ENCODE measurements at places on chromosomes 5 and 9.
A peak's percentile ranks its signal among the peaks of the same experiment; 100 is the strongest.

GRCh38 chr5:107607671-107608345, 62.9 kb downstream of the EFNA5 start:
- DNase-seq = no peak

GRCh38 chr9:23255346-23255745, 570.7 kb downstream of the ELAVL2 start:
- DNase-seq = no peak

- DNase-seq = no peak
These were observed 441.5 kb downstream of the RASEF start for GRCh38 chr9:82621447-82621846.

- peak; percentile 28 for DNase-seq
These were observed 4.3 kb downstream of the ERAP2 start for GRCh38 chr5:96880444-96881164.

DNA sequence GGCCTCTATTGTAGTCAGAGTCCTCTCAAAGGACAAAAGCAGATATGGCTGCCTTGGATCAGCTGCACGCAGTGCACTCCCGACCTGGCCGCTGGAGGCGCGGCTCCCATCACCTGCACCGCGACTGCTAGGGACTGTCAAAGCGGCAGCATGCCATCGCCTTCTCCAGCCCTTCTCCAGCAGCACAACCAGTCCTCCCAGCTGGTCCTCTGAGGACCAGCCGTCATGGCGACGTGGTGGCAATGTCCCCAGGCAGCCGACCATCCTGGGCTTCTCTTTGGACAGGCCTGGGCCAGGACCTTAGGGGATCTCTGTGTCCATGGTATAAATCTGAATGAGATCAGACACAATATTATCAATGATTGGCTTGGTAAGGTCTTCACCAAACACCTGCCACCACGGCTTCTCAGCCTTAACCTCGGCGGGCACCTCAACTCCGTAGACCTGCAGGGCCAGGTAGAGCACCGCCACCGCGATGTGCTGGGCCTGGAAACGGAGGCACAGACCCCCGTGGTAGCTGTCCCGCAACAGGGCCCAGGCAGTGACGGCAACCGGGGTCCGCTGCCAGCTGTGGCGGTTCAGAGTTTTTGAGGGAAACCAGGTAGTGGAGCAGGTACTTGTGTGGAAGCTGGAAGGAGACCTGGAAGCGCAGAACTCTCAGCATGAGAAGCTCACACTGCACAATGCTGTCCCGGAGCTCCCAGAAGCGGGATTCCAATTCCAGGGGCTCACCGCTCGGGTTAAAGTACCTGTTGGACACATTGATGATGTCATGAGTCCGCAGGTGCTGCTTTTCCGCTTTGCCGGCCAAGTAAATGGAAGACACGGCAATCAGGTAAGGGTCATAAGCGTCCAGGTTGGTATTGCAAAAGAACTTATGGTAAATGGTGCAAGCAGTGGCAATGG, 8.5 kb downstream of the DUSP1 start:
- no peak for DNase-seq

DNA sequence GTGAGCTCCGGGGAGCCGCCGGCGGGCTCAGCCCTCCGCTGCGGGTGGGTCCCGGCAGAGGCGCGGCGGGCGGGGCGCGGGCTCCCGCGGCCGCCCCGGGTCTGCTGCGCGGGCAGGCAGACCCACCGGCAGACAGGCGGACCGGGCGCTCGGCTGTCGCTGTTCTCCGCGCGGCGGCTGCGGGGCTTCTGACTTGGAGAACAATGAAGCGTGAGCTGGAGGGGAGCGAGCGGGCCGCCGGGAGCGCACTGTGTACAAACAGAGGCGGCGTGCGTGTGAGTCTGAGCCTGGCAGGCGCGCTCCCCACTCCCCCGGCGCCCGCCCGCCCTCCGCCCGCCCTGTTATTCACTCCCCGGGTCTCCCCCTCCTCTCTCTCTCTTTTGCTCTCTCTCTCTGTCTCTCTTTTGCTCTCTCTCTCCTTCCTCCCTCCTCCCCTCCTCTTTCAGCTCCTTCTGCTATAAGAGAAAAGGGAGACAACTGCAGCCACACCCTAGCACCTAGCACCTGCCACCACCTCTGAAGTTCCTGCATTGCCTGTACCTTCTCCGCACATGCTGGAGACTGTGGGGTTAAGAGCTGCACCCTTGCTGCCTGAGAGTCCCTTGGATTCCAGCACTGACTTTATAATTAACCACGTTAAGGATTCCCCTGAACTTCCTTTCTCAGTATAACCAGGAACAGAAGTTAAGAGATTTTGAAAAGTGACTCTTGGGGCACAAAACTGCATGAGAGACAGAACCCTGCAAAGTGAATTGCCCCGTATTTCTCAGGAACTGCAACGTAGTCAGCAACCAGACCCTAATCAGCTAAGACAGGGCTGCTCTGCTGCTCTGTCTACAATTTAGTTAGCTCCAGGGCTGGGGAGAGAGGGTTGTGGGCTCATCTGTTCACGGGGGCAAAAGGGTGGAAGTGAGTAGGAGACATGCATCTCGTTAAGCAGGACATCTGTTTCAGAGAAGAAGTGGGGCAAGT, at the start of gene EDIL3:
EDIL3 (minus strand) TSS at position 277 of the 972 bp plus-strand sequence. CDS start 506 bp downstream, outside the sequence.
- DNase-seq = peak; percentile 64

- peak; percentile 76 for DNase-seq
These were observed 127.9 kb downstream of the PIK3R1 start for GRCh38 chr5:68343421-68343826.

DNA sequence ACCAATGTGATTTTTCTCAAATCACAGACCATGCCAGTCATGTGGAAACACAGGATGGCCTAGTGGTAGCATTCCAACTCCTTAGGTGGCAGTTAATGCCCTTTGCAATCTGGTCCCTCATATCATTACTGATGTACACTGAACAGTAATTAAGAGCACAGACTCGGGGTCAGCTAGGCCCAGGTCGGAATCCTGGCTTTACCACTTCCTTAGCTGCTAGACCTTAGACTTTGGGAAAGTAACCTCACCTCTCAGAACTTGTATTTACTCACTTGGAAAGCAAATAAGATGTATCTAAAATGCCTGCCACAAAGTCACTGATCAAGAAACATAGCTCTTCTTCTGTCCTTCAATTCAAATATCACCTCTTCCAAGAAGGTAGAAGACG, 112.8 kb downstream of the MAPKAP1 start:
- no peak for DNase-seq

DNA sequence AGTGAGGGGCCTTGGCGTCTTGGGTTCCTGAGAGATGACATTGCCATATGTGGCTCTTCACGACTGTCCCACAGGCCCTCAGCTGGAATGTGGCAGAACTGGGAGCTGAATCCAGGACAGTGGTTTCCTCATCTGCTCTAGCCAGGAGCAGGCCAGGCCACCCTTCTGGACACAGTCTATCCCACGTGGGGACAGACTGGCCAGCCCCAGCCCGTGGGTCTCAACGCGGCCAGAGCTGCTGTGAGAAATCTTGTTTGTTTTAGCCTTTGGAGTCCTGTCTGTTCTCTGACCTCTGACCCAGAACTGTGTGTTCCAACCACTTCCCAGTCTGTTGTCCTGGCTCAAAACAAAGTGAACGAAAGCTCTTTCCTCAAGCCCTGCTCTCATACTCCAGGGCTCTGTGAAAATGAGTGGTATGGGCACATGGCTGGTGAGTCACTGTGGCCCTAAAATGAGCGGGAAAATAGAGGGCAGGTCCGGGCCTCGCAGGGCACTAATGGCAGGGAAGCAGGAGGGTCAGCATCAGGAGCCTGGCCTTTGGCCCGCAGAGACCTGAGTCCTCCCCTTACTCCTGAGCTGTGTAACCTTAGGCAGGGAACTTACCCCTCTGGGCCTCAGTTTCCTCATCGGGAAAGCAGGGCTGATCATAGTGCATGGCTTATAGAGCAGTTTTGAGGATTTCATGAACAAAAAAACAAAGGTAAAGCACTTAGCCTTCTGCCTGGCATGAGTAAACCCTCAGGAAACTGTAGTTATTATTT, 34.8 kb upstream of the GLRX start:
- no peak for DNase-seq

- DNase-seq = no peak
These were observed 37.7 kb downstream of the PCDHAC2 start for GRCh38 chr5:141003791-141004611.

DNA sequence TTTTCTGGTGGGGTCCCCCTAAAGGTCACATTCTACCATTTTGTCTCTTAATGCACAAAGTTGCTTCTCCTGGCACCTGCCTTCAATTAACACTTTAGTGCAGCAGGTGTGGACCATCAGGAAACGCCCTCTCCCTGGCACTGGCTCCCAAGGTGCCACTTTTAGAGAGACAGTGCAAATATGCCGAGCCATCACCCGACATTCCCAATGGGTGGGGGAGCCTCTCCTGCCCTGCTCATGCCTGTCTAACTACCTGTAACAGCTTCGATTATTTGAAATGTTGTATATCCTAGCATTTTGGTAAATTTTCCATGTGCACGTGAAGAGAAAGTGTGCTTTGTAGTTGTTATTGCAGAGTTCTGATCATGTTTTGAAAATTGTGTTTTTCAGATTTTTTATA, 13.2 kb upstream of the LRRC14B start:
- DNase-seq = no peak

DNA sequence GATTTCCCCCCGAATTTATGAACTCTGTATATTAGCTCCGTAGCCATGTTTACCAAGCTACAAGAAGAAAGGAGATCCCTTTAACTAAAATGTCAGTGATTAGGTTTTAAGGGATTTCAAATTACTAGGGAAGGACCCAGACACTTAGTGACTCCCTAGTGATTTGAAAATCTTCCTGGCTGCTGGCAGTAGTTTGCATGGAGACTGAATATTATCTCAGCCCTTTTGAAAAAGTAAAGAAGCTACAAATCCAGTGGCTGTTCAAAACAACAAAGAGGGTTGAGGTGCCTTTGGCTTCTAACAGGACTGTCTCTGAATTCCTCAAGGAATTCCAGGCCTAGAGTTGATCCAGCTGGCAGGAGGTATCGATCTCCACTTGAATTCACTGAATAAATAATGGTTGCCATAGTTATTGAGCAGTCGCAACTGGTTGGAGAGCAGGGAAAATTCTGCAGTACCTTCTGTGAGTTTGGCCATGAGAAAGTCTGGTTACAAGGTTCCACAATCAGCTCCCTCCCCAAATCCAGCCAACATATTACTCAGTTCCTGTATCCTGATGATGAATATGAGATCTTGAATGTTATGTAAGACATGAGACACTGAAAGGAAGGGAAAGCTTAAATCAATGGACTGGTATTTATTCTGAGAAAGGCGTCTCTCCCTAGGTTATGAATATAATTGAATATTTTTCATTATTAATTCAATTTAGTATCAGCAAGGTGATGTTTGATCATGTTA, 37.7 kb downstream of the NR4A3 start:
- peak; percentile 47 for DNase-seq

- no peak for DNase-seq
These were observed at the start of gene SMIM23 for GRCh38 chr5:171785517-171785916. SMIM23 (plus strand) TSS chr5:171785817; CDS start chr5:171785872, 55 bp downstream.

DNA sequence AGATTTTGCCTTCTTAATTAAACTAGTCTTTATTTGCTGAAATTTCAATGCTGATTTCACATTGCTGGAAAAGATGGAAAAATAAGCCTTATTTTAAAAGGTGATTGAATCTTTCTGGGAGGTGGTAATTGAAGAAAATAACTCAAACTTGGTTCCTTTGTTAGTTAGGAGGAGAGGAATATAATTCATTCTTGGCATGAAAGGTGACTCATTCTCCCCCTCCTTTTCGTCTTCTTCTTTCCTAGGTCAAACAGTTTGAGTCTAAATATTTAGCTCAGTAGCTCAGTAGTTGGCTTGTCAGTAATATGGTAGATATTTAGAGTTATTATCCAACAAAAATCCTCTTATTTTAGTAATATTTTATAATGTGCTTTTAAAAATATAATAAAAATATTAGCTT, 353.9 kb upstream of the MEF2C start:
- no peak for DNase-seq

GRCh38 chr5:119078861-119079260, 8.0 kb downstream of the DMXL1 start:
- DNase-seq = no peak

GRCh38 chr5:160330212-160330611, 17.8 kb upstream of the CCNJL start:
- DNase-seq = no peak

GRCh38 chr9:35695943-35696401, 6.2 kb upstream of the TPM2 start:
- DNase-seq = no peak

DNA sequence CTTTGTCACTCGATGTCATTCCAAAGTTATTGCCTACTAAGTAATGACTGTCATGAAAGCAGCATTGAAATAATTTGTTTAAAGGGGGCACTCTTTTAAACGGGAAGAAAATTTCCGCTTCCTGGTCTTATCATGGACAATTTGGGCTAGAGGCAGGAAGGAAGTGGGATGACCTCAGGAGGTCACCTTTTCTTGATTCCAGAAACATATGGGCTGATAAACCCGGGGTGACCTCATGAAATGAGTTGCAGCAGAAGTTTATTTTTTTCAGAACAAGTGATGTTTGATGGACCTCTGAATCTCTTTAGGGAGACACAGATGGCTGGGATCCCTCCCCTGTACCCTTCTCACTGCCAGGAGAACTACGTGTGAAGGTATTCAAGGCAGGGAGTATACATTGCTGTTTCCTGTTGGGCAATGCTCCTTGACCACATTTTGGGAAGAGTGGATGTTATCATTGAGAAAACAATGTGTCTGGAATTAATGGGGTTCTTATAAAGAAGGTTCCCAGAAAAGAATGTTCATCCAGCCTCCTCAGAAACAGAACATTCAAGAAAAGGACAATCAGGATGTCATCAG, 11.3 kb downstream of the TLR4 start:
- no peak for DNase-seq

DNA sequence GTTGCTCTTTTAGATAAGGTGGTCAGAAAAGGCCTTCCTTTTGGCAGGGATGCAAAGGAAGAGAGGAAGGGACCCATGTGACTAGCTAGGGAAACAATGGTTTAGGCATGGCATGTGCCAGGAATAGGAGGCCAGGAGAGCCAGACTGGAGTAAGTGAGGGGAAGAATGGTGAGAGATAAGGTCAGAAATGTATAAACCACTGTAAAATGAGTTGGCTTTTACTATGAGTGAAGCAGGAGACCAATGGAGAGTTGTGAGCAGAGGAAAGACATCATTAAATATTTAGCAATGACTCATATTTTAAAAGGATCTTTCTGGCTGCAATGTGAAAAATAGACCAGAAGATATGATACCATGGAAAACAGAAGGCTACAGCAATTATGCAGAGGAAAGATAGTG, 50.9 kb downstream of the AP3B1 start:
- DNase-seq = peak; percentile 56

DNA sequence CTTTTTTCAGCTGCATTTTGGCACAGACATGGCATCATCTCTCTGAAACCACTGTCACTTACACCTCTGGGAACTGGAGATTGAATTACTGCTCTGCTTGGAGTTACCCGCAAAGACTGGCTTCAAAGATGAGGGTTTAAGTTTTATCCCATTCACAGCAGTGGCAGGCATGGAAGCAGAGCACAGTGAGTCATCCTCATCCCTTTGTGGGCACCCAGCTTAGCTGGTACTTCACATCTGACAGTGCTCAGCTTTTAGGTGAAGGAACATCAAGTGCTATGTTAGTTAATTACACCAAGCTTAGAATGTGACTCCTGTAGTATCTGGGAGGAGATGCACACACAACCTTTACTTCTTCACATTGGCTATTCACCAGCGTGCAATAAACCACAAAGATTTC, 24.8 kb upstream of the ALDH1A1 start:
- no peak for DNase-seq

Measured in GM03348 (cell line).